Activated CD8-positive, alpha-beta T cell treated with anti-CD3 and anti-CD28 coated beads for 36 hours (primary cell): ENCODE measurements at places on chromosomes 4 and X. TPM values are rescaled to one million over a fixed set of nuclear protein-coding genes. Genes with fewer than 3 reads are reported as not detected.

Gene NOX1
- not detected for total RNA-seq

Gene NAP1L2
- 1.4 TPM for total RNA-seq

Gene MID1
- total RNA-seq = 1.1 TPM

Gene SH2D1A
- total RNA-seq = 43.2 TPM

Gene PRRG3
- total RNA-seq = not detected

Gene RBMXL3
- total RNA-seq = not detected

- DNase-seq = no peak
Observed at GRCh38 chr4:181637186-181638105, 605.8 kb upstream of the TENM3 start.

DNA sequence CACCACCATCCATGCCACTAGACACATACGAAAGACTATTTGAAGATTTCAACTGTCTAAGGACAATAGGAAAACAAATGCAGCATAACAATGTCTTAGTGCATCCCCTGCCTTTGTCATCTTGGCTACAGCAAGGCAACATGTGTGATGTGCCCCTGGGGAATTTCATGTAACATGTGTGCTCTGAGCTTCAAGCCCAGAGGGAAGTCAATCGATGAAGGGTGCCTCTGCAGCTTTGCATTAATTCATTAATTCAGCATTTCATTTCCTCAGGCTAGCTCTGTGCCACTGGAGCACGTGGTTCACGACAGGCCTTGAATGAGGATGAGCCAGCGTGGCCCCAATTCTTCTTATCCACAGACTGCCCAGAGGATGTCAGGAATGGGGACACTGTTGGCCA is 253.9 kb upstream of the GPC4 start:
- DNase-seq = no peak

- DNase-seq = no peak
Observed at GRCh38 chr4:147730333-147730732, 1.6 kb upstream of the ARHGAP10 start.

DNA sequence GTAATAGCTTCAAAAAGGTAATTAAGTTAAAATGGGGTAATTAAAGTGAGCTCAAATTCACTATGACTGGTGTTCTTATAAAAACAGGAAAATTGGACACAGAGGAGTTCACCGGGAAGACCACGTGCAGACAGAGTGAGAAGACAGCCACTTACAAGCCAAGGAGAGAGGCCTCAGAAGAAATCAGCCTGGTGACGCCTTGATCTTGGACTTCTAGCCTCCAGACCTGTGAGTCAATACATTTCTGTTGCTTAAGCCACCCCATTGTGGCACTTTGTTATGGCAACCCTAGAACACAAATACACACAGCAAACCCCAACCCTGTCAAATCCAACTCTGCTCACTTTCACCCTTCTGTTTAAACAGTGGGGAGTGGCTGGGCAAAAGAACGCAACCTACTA is 4.1 kb upstream of the CD38 start:
- DNase-seq = peak; percentile 47

DNA sequence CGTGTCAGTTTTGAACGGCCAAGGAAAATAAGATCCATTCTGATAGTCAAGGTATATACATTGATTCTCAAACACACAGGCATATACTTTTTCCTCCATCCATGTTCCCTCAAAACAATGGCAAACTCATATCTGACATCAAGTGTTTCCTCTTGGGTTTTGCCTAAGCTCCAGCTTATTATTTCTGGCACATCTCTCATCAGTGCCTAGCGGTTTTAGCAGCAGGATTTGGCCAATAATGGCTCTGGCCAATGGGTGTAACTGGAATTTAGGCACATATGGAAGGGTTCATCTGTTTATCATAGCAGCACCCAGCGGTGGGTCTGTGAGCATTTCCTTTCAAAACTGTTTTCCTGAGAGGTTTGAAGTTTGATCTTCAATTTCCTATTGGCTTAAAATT is 161.6 kb upstream of the TLL1 start:
- DNase-seq = no peak

- DNase-seq = no peak
Observed at GRCh38 chrX:132209527-132209926, 9.7 kb downstream of the RAP2C start.

- DNase-seq = no peak
Observed at GRCh38 chr4:137471895-137472294, 60.4 kb downstream of the PCDH18 start.

DNA sequence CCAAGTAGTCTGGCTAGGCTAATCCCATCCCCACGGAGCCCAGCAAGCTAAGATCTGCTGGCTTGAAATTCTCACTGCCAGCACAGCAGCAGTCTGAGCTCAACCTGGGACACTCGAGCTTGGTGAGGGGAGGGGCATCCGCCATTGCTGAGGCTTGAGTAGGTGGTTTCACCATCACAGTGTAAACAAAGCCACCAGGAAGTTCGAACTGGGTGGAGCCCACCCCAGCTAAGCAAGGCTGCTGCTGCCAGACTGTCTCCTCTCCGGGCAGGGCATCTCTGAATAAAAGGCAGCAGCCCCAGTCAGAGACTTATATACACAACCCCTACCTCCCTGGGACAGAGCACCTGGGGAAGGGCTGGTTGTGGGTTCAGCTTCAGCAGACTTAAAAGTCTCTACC is 639.6 kb downstream of the IQCM start:
- no peak for DNase-seq

GRCh38 chrX:108412783-108413182 is 25.4 kb downstream of the COL4A6 start:
- no peak for DNase-seq

GRCh38 chr4:177989503-177990201 is 547.4 kb upstream of the AGA start:
- DNase-seq = no peak

- DNase-seq = peak; percentile 28
Observed at GRCh38 chrX:151713849-151714248, 2.0 kb upstream of the FATE1 start.

DNA sequence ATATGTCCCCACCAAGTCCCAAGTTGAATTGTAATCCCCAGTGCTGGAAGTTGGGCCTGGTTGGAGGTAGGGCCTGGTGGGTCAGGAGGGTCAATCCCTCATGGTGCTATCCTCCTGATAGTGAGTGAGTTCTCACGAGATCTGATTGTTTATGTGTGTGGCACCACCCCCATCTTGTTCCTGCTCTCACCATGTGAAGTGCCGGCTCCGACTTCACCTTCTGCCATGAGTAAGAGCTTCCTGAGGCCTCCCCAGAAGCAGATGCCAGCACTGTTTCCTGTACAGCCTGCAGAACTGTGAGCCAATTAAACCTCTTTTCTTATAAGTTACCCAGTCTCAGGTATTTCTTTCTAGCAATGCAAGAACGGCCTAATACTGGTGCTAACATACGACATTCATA is 22.7 kb upstream of the TMEM33 start:
- no peak for DNase-seq

DNA sequence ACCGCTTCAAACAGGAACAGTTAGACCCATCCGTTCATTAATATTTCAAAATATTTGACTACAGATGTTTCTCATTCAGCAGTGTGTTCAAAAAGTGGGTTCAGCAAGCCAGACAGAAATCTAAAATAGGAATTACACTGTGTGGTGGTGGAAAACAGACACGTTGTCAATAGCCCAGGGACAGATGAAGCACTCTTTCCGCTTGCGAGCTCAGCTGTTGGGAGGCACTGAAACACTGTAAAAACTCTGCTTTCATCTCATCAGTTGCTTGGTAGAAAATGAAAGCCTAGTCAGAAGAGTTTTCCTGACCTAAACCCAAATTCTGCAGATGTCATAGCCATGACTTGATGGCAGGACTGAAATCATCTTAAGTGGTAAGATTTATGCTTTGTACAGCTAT is 38.5 kb downstream of the LRP2BP start:
- DNase-seq = peak; percentile 12

- DNase-seq = no peak
Observed at GRCh38 chr4:76780781-76781697, 116.9 kb downstream of the SOWAHB start.

DNA sequence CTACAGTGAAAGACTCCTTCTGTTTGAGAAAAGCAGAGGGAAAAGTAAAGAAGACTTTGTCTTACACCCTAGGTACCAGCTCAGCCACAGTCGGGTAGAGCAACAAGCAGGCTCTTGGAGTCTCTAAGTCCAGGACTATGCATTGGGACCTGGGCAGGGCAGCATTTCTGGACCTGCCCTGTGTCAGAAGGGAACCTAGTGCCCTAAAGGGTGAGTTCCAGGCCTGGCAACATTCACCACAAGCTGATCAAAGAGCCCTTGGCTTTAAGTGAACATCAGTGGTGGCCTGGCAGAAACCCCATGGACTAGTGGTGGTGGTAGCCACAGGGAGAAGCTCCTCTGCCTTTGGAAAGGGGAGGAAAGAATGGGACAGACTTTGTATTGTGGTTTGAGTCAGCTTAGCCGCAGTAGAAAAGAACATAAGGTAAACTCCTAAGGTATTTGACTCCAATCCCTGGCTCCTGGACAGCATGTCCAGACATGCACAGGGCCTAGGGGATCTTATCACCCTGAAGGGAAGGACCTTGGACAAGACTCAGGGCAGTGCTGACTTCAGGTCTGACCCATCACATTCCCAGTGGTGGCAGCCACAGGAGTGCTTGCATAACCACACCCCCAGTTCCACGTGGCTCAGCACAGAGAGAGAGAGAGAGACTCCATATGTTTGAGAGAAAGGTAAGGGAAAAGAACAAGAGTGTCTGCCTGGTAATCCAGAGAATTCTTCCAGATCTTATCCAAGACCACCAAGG is 32.6 kb downstream of the CCDC158 start:
- DNase-seq = no peak

GRCh38 chr4:21901281-21901680 is 47.3 kb downstream of the KCNIP4 start:
- DNase-seq = no peak

GRCh38 chr4:3873408-3874027 is 107.3 kb downstream of the ADRA2C start:
- no peak for DNase-seq

GRCh38 chrX:30340753-30341152 is 31.6 kb upstream of the NR0B1 start:
- no peak for DNase-seq

- DNase-seq = no peak
Observed at GRCh38 chrX:38654302-38654701, 93.0 kb downstream of the TSPAN7 start.
